ENCODE measurements at places on chromosomes 1 and 21.
A peak's percentile ranks its signal among the peaks of the same experiment; 100 is the strongest.

DNA sequence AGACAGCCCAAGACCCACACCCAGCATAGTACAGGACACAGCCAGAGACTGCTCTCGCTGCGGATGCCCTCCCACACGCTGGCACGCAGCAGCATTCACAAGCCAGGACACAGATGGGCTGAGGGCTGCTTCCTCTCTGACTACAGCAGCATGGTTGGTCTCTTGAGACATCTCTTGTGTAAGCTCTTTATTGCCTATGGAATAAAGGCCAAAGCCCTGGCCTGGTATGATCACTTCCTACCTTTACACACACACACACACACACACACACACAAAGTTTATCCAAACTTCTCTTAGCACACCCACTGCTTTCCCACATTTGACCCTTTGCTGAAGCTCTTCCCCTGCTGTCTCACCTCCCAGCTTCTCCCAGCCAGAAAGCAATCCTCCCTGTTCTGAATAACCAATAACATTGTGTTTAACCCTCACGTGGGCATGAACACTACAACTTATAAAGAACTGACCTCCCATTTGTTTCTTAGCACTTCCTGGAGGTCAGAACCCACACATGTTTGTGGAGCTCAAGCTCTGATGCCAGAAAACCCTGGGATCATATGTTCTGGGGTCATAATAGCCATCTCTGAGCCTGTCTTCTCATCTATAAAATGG, 1.2 kb upstream of the LUZP1 start:
- peak; percentile 41 for DNase-seq

- no peak for DNase-seq
Observed at GRCh38 chr1:2084306-2084705, 34.1 kb downstream of the PRKCZ start.

- no peak for DNase-seq
Observed at GRCh38 chr1:59976194-59977074, 49.9 kb upstream of the CYP2J2 start.

DNA sequence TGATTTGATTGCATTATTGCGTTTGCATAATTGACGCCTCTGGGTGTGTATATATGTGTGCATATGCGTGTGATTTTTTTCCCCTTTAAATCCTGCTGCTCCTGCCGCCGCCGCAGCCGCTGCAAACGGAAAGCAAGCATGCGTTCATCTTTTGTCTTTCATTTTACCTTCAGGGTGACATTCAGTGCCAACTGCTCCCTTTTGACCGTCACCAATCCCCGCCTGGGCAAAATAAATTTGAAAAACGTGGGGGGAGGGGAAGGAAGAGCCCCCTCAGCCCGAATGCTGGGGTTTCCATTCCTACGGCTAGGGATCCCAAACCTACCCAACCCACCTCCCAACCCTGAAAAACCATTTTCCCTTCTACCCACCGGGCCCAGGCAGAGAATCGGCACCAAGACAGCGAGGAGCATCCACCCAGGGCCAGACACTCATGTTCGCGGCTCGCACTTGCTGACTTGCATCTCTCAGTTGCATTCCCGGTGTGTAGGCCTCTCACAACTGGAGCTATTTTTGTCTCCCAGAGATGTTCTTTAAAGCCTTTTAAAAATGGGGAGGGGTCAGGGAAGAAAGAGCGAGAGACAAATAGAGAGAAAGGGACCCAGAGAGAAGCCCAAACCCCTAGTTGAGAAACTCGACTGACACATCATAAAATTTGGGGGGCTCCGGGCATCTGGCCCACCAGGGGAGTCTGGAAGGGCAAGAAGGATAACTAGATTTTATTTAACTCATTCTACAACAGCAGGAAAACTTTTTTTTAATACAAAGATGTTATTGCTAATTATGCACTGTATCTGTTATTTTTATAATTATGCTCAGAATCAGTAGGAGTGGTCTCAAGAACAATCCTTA, 367.1 kb upstream of the ESRRG start:
- no peak for DNase-seq

DNA sequence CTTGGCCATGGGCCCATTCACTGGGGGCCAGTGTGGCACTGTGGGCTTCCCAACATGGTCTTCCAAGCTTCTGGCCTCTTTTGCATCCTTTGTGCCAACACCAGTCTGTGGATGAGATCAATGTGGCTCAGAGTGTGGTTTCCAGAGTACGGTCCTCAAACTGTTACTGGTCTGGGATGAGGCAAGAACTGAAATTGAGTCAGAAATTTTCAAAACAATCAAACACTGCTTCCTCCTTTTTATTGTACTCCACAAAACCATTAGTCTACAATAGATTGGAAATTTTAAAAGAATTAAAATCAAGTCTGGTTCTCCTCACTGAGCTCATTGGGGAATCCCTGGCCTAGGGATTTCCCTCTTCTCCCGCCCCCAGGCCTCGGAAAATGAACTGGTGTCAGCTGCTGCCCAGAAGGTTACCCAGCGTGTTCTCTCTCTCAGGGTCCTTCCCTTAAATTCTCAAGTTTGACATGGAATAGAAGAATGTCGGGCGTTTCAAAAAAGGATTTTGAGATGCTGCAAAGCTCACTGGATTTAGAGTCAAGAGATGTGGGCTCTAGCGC, 222.0 kb downstream of the SDCCAG8 start:
- DNase-seq = no peak

DNA sequence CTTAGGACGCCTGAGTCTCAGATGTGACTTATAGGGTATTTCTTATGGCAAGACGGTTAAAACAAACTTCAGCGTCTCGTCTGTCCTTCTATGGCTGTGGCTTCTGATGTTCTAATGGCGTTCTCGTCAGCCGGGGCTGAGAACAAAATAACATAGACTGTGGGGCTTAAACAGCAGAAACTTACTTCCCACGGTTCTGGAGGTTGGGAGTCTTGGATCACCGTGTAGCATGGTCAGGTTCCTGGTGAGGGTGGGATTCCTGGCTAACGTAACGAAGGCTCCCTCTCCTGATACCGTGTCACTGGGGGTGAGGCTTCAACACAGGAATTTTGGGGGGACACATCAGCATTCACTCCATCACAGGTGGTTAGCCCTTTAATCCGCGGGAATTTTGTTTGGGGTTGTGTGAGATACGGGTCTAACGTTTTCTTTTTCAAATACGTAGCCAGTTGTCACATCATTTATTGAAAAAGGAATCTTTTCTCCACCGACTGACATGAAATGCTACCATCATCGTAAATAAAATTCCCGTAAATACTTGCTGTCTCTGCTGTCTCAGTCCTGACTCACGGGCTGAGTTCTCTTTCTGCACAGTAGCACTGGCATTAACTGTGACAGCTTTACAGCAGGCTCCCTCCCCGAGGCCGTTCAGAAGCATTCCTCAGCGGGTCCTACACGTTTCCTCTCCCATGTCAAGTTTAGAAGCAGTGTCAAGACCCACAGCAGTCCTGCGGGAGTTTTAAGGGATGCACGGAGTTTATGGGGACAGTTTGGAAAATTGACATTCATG, 8.1 kb upstream of the POFUT2 start:
- DNase-seq = no peak

DNA sequence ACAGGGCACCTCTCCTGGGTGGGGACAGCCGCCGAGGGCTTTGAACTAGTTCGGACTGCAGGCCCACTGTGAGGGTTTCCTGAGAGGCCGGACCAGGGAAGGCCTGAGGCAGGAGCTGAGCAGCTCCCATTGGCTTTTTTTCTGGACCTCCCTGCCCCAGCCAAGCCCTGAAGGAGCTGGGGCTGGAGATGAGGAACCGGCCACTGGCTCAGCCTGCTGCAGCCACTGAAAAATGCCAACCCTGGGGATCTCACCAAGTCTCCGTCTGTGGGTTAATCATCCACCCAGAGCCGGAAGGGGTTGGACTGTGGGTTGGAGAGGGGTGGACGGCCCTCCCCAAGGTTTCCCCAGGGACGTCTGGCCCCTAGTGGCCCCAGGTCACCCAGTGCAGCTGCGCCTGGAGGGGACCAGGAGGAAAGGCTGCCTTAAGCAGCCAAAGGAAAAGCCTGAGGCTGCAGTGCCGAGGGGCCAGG, 2.5 kb downstream of the VWA1 start:
- DNase-seq = no peak

DNA sequence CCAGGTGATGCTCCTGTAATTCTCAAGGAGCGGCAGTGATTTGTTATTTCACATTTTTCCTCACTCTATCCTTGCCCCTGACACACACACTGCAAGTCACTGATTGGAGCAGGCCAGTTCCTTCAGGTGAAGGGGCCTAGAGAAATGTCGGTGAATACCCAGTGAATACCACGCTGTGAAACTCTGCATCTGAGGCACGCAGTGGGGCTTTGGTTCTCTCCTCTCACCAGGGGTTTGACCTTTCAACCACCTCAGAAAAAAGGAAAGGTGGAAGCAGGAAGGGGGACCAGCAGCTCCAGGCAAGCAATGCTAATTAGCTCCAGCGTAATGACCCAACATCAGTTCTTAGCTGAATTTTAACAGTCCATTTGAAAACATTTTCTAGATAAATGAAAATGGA, 532 bp upstream of the FAM177B start:
- DNase-seq = no peak

DNA sequence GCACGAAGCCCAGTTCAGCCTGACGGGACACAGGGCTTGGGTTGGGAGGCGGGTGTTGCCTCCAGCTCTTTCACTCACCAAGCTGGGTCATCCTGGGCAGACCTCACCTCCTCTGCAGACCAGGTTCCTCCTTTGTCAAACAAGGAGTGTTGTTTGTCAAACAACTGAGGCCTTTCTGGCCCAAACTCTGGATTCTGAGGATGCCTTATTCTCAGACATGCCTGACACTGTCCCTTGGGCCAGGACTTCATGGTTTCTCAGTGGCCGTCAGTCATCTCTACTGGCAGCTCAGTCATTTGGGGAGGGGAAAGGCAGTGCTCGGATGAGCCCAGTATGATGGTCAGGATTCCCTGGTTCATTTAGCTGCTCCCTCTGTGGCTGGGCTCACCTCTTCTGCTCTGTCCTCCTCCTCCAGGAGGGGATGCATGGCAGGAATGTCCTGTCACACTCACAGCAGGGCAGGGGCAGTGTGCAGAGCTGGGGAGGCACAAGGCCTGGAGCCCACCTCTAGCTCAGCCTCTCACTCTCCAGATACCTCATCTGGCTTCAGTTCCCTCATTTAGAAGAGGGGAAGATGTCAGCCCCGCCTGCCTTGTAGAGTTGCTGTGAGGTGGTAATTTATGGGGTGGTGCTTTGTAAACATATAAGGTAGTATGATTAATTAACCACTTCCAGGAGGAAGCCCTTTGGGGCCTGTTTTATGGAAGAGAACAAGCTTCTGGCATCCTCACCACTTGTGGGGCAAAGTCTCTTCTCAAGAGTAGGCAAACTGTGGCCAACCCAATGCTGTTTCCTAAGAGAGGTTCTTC, 20.6 kb downstream of the SLC2A1 start:
- no peak for DNase-seq

GRCh38 chr1:75725266-75725665, 757 bp downstream of the ACADM start:
- DNase-seq = no peak

DNA sequence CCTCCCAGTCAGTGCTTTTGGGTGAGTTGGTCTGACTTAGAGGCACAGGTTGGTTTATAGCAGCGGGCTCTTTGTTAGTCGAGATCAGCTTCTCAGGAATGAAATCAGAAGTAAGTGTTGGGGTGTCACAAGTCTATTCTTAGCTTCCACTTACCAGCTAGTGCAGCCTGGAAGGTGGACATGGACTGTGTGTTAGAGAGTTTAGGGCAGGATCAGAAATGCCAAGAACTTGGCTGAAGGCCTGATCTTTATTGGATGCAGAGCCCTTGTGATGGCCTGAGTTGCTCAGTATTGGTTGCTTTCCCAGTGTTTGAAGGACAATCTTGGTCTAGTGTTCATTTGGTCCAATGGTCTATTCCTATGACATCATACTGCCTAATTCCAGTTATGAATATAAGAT, 377.0 kb upstream of the USP24 start:
- DNase-seq = no peak

GRCh38 chr1:188427642-188428041, 1598.9 kb downstream of the PLA2G4A start:
- no peak for DNase-seq

DNA sequence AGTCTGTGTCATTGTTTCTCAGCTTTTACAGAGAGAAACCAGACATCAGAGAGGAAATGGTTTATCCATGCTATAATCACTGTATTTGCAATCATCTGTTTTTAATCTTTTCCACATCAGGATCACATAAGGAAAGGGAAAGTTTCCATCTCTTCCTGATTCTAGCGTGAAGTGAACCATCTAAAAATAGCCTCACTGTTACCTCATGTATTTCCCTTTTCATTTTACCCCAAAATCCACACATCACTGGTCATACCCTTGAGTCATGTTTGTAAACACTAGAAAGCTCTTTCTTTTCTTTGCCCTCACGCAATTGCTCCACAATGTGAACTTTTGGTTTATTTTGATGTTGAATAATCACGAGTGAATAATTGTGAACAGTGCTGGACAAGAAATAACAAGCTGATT, 146.0 kb downstream of the PLA2G4A start:
- peak; percentile 96 for DNase-seq

DNA sequence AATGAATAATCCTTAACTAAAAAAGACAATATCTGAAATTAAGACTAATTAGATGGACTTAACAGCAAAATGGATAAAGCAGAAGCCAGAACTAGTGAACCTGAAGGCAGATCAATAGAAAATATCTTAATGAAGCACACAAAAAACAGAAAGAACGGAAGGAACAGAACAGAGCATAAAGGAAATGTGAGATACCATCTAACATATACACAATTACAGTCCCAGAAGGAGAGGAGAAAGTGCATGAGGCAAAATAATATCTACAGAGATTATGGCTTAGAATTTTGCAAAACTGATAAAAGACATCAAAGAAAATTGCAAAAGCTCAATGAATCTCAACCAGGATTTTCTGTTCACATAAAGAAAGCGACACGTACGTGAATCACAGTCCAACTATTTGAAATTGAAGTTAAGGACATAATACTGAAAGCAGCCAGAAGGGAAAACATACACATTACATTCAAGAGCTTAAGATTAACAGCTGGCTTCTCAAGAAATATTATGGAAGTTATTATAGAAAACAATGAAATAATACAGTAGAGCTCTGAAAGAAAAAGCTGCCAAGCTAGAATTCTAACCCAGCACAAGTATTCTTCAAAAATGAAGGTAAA, 182.0 kb downstream of the CDC42BPA start:
- no peak for DNase-seq

DNA sequence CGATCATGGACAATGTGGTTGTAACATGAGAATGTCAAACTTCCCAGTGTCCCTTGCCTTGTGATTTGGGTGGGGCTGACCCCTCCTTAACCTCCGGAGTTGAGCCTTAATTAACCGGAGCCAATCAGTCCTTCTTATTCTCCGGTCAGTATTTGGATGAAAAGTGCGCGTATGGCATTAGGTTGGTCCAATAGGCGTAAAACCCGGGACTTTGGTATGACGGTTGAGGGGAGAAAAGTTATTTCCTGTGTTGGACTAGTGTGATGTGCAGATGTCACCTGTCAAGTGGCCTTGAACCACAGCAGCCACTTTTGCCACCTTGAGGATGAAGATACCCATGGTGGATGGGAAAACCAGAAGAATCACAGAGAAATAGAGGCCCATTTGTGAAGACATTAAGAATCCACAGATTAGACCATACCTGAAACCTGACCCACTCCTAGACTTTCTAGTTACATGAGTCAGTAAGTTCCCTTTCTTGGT, 5.1 kb downstream of the PAFAH2 start:
- DNase-seq = no peak

- no peak for DNase-seq
Observed at GRCh38 chr1:180954801-180955165, 42.1 kb downstream of the KIAA1614 start.
